ENCODE measurements at places on chromosomes 1 and 21.

DNA sequence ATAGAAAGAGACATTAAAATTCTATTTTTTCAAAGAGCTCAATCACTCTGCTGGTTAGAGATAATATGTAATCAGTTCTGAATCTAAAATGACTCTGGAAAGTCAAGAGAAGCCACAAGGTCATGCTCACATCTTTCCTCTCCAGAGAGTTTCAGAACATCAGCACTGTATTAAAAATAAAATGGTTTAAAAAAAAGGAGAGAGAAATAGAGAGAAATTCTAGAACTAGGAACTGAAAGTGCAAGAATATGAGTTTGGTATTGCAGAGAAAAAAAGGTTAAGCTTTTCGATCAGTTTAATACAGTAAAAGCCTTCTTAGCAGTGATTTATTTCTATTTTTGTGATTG lies 44.0 kb upstream of the DIPK1A start:
- DNase-seq = no peak

GRCh38 chr21:37240978-37241377 lies 26.2 kb downstream of the VPS26C start:
- DNase-seq = no peak

DNA sequence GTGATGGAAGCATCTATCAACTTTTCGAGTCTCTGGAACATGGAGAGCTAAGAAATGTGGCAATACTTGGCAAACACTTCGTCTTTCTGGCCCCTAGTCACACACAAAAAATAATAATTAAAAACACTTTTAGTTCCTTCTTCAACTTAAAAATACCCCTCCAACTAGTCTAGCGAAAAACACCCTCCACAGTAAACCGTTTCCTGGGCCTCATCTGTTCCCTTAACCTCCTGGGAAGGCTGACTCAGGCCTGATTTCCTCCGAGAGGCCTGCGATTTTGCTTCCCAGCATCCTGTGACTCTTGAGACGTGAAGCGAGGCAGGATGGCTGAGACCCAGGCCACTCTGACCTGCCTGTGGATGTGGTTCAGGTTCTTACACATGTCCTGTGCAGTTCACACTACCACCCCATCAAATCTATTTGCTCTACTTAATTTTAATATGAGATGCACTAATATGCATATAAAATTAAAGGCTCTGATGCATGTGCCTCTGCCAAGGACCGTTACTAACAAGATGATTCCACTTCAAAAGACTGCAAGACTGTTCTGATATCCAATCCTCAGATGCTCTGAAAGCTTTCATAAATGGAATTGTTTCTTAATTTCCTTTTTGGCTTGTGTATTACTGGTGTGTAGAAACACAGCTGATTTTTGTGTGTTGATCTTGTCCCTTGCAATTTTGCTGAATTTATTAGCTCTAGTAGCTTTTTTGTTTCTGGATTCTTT lies 3.5 kb downstream of the NAV1 start:
- DNase-seq = no peak

DNA sequence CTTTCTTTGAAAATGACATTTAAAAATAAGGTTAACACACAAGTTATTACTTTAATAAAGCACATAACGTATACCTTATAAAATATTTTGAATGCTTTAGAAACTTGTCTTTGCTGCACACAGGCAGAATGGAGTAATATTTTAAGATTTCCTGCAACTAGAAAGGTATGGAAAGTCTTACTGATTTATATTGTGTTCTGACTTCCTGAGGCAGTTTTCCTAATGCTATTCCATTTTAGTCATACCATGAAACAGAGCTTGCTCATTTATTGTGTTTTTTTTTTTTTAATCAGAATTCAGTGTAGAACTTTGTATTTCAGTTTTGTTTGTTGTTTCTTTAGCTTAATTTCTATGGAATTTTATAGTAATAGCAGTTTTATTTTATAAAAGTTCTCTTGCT lies 60.9 kb upstream of the S1PR1 start:
- no peak for DNase-seq

DNA sequence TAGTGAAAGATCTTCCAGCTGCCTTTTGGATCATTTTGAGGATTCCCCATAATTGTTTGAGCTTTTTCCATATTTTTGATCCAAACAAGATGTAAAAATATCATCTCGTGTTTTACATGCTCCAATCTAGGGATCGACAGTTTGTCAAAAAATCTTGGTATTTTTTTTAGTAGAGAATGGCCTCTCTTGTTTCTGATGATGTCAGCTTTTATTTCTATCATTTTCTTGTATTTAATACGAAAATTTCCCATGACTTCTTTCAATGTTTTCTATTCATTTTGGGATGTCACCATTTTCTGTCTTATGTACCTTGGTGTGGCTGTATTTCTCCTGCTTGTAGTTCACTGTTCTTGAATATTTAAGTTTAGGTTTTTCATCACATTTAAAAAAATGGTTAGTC lies 812.0 kb upstream of the NCAM2 start:
- DNase-seq = no peak

- DNase-seq = peak; percentile 18
Measured at GRCh38 chr1:232880354-232880753, 70.1 kb upstream of the NTPCR start.

DNA sequence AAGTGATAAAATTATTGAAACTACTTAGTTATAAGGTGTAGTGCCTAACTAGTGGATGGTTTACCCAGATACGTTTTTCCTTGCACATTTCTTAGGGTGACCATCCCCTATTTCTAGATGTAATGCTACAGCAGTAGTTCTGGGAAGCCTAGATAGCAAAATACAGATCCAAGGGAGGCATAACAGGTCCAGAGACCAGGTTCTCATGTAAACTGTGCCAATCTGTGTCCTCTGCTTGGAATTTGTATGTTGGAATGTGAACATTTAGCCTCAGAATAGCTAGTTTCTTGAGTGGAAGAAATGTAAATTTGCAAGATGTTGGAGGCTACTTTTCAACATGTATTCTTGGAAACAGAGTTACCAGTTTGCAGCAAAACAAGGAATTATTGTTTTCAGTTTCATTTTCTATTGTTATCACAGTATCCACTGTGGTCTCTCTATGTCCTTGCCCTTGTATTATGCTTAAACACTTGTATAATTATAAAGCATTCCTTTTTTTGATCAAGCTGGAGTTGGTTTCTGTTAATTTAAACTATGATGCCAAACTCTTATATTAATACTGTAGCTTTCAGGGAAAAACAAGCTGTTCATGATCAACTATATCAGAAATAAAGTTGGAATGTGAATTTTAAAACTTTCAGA lies 102.0 kb upstream of the BRINP3 start:
- no peak for DNase-seq

DNA sequence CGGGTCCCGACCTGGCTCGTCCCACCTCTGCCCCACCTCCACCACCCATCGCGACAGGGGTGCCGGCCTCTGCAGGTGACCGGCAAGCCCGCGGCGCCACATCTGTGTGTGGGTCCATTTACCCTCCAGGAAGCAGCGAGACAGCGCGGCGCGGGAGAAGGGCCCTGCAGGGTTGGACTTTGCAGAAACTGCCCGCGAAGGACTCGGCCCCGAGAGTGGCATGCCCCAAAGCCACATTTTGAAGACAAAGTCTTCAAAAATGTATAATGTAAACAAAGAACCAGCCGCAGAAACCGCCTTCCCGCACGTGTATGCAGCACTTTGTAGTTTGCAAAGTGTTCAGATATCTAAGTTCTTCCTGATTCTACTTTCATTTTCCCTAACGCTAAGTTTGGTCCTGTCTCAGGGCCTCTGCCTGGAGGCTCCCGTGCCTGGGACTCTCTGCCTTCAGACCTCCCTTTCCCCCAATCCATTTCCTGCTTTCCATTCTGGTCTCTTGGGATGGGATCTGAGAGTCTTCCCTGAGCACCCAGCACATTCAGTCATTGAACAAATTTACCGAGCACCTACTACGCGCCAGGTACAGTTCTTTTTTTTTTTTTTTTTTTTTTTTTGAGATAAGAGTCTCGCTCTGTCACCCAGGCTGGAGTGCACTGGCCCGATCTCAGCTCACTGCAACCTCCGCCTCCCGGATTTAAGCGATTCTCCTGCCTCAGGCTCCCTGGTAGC lies 524 bp upstream of the TMCO4 start:
- DNase-seq = no peak

- no peak for DNase-seq
Measured at GRCh38 chr1:12087797-12088314, 24.8 kb downstream of the TNFRSF8 start.

- DNase-seq = no peak
Measured at GRCh38 chr1:7519181-7519860, 251.8 kb upstream of the VAMP3 start.

DNA sequence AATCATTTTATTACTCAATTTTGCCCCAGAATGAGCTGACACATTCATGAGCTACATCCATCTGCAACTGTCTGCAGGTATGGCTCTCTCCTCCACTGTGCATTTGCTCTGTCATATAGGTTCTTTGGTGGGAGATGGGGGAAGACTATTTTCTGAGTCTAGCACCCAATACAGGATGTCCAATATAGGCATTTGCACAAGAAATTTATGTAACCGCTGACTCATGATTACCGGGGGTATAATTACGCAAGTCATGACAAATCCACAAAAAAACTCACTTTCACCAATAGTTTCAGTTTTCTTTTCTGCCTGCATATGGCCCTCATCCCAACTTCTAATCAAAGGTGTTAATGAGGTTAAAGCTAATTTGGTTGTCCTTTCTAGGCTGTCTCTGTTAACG lies 17.5 kb upstream of the VSIG8 start:
- DNase-seq = no peak

- DNase-seq = no peak
Measured at GRCh38 chr21:45982092-45982757, 655 bp downstream of the COL6A1 start.

GRCh38 chr1:209106861-209107260 lies 476.7 kb upstream of the CAMK1G start:
- no peak for DNase-seq

- DNase-seq = no peak
Measured at GRCh38 chr1:236029428-236029940, 35.4 kb downstream of the NID1 start.

DNA sequence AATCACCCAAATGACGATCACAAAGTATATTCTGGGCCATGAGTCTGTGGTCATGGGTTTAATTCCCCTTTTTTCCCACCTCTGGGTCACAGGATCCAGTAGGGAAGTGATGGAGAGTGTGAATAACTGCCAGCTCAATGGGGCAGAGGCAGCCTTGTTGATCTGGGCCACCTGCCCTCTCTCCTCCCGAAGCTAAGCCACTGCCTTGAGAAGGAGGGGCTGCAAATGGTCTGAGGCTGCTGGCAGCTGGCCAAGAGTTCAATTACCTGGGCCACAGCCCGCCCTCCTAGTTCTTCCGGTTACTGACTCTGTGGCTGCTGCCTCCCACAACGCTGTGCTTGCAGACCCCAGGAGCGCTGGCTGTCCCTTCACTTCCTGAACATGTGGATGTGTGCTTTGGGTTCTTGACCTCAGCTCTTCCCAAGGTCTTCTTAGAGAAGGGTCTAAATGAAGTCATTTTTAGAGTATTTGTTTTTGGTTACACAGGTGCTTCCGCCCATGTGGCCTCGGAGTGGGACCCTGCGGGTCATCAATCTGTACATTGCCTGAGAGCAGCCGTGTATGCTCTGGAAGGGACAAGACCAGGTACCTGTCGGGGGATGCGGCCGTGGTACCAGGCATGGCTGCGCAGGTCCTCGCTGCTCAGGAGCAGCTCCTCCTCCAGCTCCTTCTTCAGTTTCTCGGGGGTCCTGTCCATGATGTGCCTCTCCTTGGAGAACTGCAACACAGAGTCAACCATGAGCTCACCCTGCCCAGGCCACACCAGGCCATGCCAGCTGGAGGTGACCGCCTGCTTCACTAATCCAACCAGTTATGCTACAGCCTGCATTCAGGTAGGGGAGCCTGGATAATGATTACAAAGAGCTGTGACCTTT lies 89.7 kb downstream of the BCAR3 start:
- DNase-seq = no peak

DNA sequence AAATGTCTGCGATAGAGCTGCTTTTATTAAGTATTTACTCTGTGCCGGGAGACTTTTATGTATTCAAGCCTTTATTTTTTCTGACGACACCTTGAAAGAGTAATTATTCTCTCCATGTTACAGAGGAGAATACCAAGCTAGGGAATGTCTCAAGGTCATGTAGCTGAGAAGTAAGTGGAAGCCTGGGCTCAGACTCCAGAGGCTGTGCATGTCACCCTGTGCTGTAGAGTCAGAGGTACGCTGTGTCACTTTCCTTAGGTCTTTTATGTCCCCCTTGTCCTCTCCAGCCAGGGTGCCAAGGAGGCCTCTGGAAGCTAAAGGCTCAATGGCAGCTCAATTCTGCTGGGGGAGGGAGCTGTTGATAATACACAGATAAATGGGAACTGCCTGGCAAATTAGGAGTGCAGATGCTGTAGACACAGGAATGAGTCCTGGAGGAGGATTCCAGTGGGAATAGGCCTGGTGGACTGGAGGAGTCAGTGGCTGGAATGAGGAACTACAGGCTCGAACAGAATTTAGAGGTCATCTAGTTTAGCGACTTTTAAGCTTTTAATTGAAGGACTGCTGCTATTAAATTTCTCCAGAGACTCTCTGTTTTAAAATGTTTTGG lies 9.3 kb upstream of the IL19 start:
- DNase-seq = no peak

- no peak for DNase-seq
Measured at GRCh38 chr1:41408691-41409090, 47.5 kb downstream of the FOXO6 start.

GRCh38 chr1:31581821-31582810 lies 5.8 kb downstream of the TINAGL1 start:
- DNase-seq = no peak

- no peak for DNase-seq
Measured at GRCh38 chr1:213393860-213394259, 342.8 kb downstream of the RPS6KC1 start.

- DNase-seq = no peak
Measured at GRCh38 chr1:61655453-61655852, 69.5 kb downstream of the TM2D1 start.

- DNase-seq = no peak
Measured at GRCh38 chr1:17310068-17310640, 2.2 kb downstream of the PADI4 start.

DNA sequence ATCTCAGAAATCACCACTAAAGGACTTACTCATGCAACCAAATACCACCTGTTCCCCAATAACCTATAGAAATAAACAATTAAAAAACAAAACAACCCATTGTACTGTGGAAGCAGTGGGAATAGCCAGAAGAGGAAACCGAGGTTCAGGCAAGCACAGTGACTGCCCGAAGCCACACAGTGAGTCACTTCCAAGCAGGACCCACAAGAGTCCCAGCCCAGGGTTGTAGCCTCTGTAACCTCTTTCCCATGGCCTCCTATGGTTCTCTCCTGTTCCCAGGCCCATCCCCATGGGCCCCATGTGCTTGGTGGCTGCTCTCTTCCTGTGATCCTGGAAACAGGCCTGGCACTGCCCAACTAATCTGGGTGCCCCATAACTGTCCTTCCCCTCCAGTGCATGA lies 29.0 kb upstream of the HTR1D start:
- DNase-seq = no peak

- no peak for DNase-seq
Measured at GRCh38 chr1:205493241-205494085, 11.0 kb upstream of the CDK18 start.

All from NCI-H1048 (cell line).